ENCODE measurements at places on chromosomes 11 and 22. TPM values are rescaled to one million over a fixed set of nuclear protein-coding genes. Genes with fewer than 3 reads are reported as not detected.

The OTOG gene
- 0.14 TPM for polyA plus RNA-seq

The TESMIN gene
- polyA plus RNA-seq = 11.4 TPM

The SULT4A1 gene
- 2.3 TPM for polyA plus RNA-seq

GRCh38 chr22:47310601-47311000, 548.2 kb downstream of the TBC1D22A start:
- DNase-seq = no peak

DNA sequence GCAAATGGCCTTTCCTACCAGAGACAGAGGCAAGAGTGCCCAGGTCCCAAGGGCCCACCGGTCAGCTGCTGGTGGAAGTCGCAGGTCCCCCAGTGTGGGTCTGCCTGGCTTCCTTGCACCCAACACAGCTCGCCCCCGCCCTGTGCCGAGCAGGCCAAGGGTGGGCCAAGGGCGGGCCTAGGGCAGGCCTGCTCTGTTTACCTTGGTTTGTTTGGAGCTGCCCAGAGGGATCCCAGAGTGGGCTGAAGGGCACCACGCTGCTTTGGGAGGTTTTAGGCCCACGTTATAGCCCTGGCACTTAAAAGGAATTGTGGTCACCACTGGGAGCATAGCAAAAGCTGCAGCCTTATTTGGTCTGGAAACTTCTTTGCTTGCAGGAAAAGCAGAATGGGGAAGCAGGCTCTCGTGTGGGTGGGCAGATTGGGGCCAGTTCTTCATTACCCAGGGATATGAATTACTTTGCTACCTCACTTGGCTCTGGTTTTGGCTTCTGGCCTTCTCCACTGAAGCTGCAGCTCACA, 38.0 kb downstream of the MRGPRD start:
- DNase-seq = no peak

DNA sequence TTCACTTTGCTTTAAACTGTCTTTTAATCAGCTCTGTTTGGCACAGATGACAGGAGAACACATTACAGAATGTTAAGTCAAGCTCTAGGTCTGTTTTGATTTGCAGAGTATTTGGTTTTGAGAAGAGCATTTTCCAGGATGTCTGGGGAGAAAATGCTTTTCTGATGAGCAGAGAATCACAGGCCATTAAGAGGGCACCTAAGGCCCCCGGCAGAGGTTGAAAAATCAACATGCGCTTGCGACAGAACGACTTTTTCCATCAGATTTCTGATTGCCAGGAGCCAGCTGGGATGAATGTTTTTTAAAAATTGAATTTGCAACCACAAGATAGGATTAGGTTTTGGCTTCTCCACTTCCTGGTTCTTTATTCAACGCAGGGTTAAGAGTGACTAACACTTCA, 304.5 kb downstream of the JRKL start:
- DNase-seq = no peak

DNA sequence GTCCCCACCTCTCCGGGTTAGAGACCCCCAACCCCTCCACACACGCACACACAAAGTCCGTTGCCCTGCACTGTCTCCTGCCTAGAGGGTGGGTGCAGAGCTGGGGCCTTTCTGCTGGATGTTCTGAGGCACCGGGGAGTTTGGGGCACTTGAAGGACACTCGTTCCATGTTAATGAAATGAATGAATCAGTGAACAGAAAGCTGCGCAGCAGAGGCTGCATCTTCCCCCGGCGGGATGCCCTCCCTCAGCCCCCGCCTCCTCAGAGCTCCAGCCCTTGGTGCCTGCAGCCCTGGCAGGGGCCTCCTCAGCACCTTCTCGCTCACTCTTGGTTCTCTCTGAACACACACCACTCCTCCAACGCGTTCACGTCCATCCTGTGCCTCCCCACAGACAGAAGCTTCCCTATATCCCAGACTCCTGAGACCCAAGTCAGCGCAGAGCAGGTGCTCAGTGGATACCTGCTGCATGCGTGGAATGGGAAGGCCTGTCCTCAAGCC, 611.9 kb downstream of the TBC1D22A start:
- DNase-seq = no peak
